ENCODE measurements at places on chromosomes 2 and 18. TPM values are rescaled to one million over a fixed set of nuclear protein-coding genes. Genes with fewer than 3 reads are reported as not detected.

Gene BMP10
- total RNA-seq, result not detected

DNA sequence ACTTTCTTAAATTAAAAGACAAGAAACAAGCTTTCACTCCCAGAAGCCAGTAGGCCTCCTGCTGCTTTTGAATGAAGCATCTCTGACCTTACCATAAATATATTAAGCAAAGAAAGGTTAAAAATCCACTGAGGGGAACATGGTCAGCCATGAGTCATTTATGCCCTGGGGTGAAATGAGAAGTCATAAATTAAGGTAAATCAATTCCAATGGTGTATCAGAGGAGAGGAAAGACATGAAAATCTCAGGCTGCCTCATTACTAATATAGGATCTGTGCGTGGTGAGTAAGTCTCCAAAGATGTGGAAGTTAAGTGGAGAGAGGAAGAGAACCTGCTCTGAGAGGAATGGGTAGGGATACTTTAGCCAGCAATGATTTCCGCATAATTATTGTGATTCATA is 292.3 kb upstream of the CHAC2 start:
- no peak for DNase-seq

Gene RIT2
- not detected for total RNA-seq

DNA sequence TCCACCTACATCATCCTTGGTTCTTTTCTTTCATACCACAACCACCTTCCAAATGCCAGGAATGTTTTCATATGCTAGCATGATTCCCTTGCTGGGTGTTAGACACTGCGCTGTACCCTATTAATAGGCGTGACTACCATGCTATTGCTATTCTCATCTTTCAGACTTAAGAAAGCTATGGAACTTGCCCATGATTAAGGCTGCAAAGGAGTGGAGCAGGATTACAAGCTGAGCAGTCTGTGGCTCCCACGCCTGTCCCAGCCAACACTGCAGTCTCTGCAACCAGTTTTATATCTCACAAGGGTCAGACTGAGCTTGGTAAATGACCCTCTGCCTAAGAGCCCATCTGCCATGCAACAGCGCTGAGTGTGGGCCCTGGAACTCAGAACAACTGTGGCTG is 285.7 kb upstream of the POU3F3 start:
- DNase-seq, result no peak

DNA sequence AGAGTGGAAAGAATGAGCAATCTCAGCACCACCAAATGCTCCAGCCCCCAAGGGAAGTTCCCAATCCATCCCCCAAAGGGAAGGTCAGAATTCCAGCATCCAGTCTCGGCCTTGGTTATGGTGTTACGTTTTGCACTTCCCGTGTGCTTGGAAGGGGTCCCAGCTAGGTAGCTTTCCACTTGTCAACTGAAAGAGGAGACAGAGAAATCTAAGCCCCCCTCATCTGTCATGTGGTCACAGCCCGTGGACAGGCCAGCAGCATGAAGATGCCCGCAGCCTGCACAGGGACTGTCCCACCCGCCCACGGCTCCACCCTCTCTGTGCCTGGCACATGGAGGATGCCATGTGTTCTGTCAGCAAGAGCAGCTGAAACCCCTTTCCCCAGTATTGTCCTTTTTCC is 32.1 kb downstream of the RHOB start:
- DNase-seq, result no peak

- DNase-seq, result no peak
Observed at GRCh38 chr2:8552293-8552801, 129.5 kb upstream of the ID2 start.

Gene ANKRD30BL
- not detected for total RNA-seq

GRCh38 chr2:105455488-105456003 is 56.7 kb upstream of the FHL2 start:
- DNase-seq, result peak; percentile 99

- DNase-seq, result no peak
Observed at GRCh38 chr18:40019797-40020392, 1935.1 kb upstream of the PIK3C3 start.

Gene TEX44
- total RNA-seq, result not detected

GRCh38 chr18:61865466-61866175 is 27.2 kb downstream of the RNF152 start:
- DNase-seq, result no peak

DNA sequence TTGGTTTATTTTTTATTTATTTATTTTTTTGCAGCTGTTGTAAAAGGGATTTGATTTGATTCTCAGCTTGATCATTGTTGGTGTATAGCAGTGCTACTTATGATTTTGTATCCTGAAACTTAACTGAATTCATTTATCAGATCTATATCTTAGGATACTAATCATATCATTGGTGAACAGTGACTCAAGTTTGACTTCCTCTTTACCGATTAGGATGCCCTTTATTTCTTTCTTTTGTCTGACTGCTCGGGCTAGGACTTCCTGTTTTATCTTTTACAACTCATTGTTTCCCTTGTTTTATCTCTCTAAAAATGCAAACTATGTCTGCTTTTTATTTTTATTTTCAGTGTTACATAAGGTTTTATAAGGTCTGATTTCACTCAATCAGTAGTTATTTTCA is 23.6 kb downstream of the SP100 start:
- no peak for DNase-seq

DNA sequence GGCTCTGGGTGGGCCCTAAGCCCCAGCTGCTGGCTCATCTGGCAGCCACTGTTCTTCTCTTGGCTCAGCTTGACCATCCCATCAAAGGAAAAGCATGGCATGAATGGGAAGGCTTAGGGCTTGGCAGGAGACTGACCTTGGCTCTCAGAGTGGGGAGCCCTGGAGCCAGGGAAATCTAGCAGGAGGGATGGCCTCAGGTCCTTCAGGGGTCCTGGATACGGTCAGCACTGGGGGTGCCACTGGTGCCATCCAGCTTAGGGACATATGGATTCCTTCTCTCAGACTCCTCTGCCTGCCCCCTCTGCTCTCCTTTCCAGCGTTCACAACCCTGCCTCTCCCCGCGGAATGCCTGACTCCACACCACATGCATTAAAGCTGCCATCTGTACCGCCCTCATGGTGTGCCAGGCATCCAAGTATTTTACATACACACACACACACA is 165.5 kb upstream of the HAAO start:
- no peak for DNase-seq

- no peak for DNase-seq
Observed at GRCh38 chr2:172328103-172328841, 99.1 kb upstream of the ITGA6 start.

Gene STK39
- total RNA-seq, result 14.0 TPM

GRCh38 chr18:55584201-55584600 is 3.8 kb downstream of the TCF4 start:
- DNase-seq, result no peak

Gene GALNT3
- 0.10 TPM for total RNA-seq

Data from Panc1 (cell line).